Left ventricle myocardium inferior (tissue), 1 donor: ENCODE measurements at places on chromosomes 12 and 14. TPM values are rescaled to one million over a fixed set of nuclear protein-coding genes. Genes with fewer than 3 reads are reported as not detected.

MSRB3 gene
- total RNA-seq, result 125 TPM

RGS6 gene
- total RNA-seq, result 23.0 TPM

KRAS gene
- 10.8 TPM for total RNA-seq

NOVA1 gene
- 3.7 TPM for total RNA-seq

MGST1 gene
- total RNA-seq, result 15.2 TPM

OVCH1 gene
- 0.25 TPM for total RNA-seq

- no peak for DNase-seq
Observed at GRCh38 chr12:121345151-121345815, 6.9 kb downstream of the ANAPC5 start.

- no peak for DNase-seq
Observed at GRCh38 chr12:3487027-3487426, 4.0 kb upstream of the PRMT8 start.

GRCh38 chr12:113425960-113426453 is 3.8 kb downstream of the SDSL start:
- DNase-seq, result no peak

- DNase-seq, result no peak
Observed at GRCh38 chr14:30118992-30119640, 191.5 kb upstream of the PRKD1 start.

GRCh38 chr12:56628671-56629458 is 1.3 kb downstream of the BAZ2A start:
- peak; percentile 65 for DNase-seq

DNA sequence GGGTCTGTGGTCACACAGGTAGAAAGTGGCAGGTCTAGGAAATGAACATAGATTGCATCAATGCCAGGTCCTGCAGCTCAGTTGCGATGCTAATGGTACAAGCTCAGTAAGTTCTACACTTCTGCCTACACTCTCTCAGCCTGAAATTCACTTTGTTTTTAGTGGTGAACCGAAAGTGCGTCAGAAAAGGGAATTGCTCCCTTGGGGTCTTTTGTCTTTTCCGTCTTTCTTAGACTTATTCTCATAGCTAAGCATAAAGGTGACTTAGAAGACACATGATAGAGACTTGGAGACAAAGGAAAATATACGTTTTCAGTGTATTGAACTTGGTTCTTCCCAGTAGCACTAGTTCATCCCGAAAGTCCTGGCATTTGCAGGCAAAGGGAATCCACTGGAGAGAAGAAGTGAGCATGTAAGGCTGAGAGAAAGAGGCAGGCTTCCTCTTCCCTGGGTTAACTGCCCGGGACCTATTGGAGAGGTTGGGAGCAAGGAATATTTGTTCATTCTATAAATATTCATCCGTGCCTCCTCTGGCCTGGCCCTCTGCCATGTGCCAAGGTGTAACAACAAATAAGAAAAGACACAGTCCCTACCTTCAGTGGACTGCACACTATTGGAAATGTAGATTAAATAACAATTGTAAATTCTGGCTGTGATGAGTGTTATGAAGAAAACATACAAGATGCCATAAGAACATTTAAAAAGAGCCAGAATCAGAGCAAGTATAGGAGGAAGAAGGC is 785.8 kb downstream of the MED13L start:
- no peak for DNase-seq

DNA sequence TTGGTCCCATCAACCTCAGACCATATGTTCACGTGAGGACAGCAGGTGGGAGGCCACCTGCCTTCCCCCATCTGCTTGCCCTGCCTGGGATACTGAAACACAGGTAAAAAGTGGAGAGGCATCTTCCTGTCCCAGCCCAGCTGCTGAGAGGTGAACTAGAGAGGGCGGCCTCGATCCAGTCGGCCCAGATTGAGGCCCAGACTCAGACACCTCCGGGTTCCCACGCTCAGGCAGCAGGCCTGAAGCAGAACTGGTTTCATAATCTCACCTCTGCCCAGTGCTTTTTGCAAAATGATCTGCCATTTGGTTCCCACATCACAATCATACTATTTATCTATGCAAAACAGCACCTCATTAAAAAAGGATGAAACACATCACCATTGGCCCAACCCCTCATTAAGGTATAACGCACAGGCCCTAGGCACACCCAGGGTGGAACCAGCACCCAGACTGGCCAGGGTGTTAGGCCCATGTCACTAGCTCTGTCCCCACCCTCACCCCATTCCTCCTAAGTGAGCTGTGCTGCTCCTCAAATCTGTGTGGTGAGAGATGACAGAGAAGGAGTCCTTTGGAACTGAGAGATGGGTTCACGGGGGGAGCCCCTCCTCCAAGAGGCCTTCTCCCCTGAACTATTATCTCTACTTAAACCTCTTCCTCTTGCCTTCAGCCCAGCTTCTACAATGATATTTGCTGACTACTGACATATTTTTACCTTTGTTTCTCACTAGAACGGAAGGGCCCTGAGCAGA is 81.1 kb downstream of the ZFP36L1 start:
- DNase-seq, result no peak

- no peak for DNase-seq
Observed at GRCh38 chr12:121989276-121990113, 32.2 kb upstream of the BCL7A start.

DNA sequence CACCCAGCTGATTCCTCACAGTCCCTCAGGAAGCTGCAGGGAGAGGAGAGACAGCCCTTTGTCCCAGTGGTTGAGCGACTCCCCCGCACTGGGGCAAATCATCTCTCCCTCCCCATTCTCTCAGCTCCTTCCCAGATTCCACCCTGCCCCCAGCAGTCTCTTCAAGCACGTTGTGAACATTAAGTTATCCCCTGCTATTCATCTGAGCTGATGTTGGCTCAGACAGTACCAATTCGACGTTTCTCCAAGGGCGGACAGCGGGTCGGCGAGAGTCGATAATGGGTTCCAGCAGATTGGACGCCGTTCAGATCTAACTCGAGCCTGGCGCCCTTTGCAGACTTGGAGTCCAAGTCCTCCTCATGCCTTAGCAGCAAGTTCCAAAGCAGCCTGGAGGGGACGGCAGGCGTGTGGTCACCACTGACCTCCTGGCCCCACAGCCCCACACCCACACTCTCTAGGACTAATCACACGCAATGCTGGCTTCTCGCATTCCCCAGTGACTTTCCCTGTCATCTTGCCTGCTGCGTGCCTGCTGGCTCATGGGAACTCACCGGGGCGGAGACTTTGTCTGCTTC is 245.9 kb downstream of the CHST11 start:
- DNase-seq, result peak; percentile 63

DNA sequence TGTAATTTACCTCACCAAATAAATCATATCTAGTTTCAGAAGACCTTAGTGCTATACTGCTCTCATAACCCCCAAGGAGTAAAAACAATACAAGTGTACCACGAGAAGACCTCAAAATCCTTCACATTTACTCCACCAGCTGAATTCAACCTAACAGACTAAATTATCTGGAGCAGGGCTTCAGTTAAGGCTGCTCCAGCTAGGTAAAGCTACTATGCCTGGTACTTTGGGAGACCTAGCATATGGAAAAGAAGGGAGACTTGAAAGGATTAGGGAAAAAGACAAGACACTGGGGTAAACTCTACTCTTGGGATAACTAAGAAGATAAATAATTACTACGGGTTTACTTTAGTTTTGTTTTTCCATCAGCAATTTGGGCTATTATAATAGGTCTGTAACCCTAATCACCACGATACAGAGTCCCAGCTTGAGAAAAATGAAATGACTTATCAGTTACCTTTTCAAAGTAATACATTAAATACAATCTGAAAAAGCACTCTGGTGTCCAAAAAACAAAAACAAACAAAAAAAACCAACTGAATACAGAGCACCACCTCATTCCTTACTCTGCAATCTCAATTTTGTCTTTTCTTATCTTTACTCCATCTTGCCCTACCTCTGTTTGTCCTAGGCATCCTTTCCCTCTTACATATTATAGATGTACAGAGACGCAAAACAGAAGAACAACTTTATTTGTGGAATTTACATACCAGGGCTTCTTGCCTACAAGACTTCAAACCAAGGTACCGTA is 2.1 kb downstream of the EML5 start:
- DNase-seq, result no peak

DNA sequence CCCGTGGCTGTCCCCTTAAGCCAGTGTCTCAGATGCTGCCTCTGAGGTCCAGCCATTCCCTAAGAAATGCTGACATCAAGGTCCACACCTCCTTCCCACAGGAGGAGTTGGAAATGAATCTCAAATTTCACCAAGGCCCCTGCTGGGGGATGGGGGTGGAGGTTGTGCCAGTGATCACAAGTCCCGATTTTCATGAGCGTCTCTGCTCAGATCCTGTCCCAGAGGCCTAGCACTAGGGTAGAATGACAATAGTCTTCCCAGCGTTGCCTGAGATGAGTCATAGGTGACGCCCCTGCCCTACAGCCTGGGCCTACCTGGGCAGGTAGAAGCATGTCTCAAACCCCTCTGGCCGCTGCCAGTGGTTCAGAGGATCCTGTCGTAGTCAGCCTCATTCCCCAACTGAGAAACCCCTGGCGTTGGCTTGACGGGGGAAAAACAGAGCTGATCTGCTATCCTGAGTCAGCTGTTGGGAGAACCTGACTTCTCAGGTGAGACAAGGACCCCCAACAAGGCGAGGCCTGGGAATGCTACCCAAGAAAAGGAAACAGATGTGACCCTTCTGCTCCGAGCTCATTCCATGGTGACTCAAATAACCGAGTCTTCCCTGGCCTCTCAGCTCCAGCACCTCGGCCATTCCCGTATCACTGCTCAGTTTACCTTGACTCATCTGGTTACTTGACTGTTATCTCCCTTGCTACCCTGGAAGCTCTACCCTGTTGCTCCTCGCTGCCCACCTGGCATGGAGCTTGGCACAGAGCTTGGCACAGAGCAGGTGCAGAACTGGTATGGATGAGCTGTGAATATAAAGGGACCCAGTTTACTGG is 21.8 kb upstream of the SPPL3 start:
- no peak for DNase-seq

- DNase-seq, result no peak
Observed at GRCh38 chr12:71688961-71689570, 3.2 kb downstream of the TMEM19 start.

- DNase-seq, result no peak
Observed at GRCh38 chr14:31405106-31405505, 15.2 kb downstream of the HEATR5A start.

GRCh38 chr14:76767681-76768656 is 6.7 kb downstream of the VASH1 start:
- peak; percentile 73 for DNase-seq

GRCh38 chr12:90102957-90103652 is 394.5 kb upstream of the ATP2B1 start:
- DNase-seq, result no peak

DNA sequence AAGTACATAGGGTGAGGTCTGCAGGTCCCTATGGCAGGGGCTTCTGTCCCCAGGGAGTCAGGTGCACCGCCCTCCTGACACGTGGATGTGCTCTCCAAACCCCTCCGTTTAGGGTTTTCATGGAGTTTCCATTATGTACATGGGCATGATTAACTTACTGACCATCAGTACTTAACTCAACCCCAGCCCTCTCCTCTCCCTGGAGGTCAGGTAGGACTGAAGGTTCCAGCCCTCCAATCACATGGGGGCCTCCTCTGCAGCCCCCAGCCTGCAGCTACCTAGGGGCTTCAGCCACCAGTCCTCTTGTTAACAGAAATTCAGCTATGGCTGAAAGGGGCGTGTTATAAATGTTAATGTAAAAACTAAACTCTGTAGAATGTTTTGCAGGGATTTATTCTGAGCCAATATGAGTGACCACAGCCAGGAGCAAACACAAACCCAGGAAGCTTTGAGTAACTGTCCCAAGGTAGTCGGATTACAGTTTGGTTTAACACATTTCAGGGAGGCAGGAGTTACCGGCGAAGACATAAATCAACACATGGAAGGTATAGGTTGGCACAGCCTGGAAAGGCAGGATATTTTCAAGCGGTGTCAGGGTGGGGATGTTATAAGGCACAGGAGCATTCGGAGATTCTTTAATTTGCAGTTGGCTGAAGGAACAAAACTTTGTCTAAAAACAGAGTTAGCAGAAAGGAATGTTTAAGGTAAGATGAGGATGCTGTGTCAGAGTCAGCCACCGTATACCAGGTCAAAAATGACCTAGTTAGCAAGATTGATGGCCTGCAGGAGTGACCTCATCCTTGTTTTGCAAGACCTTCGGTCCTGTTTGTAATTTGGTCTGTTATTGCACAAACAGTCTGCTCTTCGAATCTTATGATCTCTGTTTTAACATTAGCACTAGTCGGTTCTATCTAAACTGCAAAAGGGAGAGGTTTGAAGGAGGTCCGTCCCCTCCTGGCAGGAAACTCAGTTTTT is 75.2 kb downstream of the TNFAIP2 start:
- DNase-seq, result no peak

DNA sequence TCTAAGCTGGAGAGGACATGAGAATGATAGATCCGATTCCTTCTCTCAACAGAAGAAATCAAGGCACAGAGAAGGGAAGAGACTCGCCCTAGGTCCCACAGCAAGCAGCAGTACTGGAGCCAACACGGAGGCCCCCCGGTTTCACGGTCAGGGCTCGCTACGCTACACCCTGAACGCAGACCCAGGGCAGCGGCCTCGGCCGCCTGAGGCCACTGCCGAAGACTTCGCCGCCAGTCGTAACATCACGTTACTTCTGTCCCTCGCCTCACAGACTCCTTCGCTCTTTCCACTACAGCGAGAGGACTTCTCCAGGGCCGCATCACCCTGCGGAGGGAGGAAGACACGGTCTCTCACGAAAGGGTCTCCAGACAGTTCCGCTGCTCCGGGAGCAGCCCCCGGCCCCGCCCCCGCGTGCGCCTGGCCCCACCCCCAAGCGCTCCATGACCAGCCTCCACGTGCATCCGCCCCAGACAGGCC is 411 bp upstream of the DCAF4 start:
- DNase-seq, result no peak

GRCh38 chr14:97021001-97021400 is 223.8 kb downstream of the VRK1 start:
- DNase-seq, result no peak

DNA sequence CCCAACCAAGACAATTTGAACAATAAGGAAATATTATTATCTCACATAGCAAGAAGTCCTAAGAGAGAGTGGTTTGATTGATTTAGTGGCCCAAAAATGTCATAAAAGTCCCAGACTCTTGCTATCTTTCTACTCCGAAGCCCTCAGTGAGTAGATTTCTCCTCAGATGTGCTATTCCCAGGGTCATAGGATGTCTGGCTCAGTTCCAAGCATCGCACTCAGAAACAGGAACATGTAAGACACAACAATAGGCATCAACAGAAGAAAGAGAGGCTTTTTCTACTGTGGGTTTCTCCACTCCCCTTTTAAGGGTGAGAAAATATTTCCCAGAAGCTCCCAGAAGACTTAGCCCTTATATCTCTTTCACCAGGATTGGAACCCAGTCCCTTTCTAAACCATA is 188.1 kb upstream of the CDKN3 start:
- DNase-seq, result no peak

GRCh38 chr14:60807971-60808370 is 73.4 kb downstream of the MNAT1 start:
- no peak for DNase-seq

GRCh38 chr14:61646366-61647116 is 48.8 kb upstream of the HIF1A start:
- no peak for DNase-seq
